ENCODE measurements at places on chromosomes 16 and 17. TPM values are rescaled to one million over a fixed set of nuclear protein-coding genes. Genes with fewer than 3 reads are reported as not detected.

- H3K27ac ChIP-seq = no peak overlapping the region
- H3K27me3 ChIP-seq = no peaks in the 10 kb centered on the region
- H3K36me3 ChIP-seq = no peaks in the 10 kb centered on the region
- no peak for DNase-seq
These were observed 711.8 kb downstream of the WWOX start for GRCh38 chr16:78811247-78811646.

DNA sequence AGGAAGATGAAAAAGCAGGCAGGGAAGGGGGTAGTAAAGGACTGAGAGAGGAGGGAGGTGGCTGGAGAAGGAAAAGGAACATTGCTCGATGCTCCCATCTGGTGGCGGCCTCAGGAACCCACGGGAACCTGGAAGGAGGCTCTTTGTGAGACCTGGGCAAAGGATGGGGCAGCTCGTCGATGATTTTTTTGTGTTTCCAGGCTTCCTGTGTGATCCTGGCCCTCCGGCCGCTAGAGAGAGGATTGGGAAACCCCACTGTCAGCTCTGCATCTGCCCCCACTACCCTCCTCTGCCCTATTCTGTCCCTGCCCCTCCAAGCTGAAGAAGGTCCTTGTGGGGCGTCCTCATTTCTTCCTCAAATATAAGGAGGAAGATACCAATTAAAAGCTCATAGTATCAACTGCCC lies 6.6 kb downstream of the WFIKKN2 start:
- H3K27me3 ChIP-seq = no peaks in the 10 kb centered on the region
- H3K36me3 ChIP-seq = no peaks in the 10 kb centered on the region
- H3K4me1 ChIP-seq = no peaks in the 10 kb centered on the region
- no peak for DNase-seq
- H3K4me3 ChIP-seq = no peak overlapping the region

DNA sequence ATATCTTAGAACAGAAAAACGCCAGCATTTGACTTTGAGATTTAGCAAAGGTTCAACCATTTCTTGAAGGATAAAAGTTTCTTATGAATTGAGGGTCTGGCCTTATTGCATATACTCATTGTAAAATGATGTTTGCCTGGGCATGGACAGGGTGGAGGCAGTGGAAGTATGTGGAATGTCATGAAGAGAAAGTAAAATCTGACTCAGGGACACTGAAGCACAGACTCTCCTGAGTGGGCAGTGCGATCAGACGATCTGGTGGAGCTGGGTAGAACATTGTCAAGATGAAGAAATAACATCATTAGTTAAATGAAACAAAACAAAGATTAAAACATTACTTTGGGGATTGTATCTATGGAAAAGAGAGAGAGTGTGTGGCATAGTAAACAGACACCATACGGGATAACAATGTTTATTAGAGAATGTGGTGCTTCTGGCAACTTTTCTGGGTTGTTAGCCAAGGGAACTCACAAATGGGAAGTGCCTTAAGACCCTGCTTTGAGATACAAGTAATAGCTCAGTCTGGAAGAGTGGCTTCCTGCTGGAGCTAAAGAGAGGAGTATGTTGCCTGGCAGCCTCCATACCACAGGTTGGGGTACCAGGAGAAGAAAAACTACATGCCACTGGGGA lies 4.4 kb downstream of the MAP3K3 start:
- H3K4me3 ChIP-seq = no peak overlapping the region
- H3K27me3 ChIP-seq = no peaks in the 10 kb centered on the region
- peaks cover 7% of the 10 kb centered on the region for H3K36me3 ChIP-seq
- peaks cover 61% of the 10 kb centered on the region for H3K4me1 ChIP-seq
- peak overlapping the region; percentile 33 for H3K27ac ChIP-seq

GRCh38 chr17:29617125-29617480 lies 5.6 kb downstream of the CORO6 start:
- no peaks in the 10 kb centered on the region for H3K36me3 ChIP-seq
- DNase-seq = peak; percentile 89
- H3K4me1 ChIP-seq = no peaks in the 10 kb centered on the region
- no peak overlapping the region for H3K27ac ChIP-seq
- peak overlapping the region; percentile 44 for H3K4me3 ChIP-seq
- H3K27me3 ChIP-seq = no peaks in the 10 kb centered on the region

- H3K4me1 ChIP-seq = no peaks in the 10 kb centered on the region
- H3K4me3 ChIP-seq = no peak overlapping the region
- no peaks in the 10 kb centered on the region for H3K36me3 ChIP-seq
- no peaks in the 10 kb centered on the region for H3K27me3 ChIP-seq
These were observed 5.2 kb downstream of the CCDC154 start for GRCh38 chr16:1439058-1439698.

DNA sequence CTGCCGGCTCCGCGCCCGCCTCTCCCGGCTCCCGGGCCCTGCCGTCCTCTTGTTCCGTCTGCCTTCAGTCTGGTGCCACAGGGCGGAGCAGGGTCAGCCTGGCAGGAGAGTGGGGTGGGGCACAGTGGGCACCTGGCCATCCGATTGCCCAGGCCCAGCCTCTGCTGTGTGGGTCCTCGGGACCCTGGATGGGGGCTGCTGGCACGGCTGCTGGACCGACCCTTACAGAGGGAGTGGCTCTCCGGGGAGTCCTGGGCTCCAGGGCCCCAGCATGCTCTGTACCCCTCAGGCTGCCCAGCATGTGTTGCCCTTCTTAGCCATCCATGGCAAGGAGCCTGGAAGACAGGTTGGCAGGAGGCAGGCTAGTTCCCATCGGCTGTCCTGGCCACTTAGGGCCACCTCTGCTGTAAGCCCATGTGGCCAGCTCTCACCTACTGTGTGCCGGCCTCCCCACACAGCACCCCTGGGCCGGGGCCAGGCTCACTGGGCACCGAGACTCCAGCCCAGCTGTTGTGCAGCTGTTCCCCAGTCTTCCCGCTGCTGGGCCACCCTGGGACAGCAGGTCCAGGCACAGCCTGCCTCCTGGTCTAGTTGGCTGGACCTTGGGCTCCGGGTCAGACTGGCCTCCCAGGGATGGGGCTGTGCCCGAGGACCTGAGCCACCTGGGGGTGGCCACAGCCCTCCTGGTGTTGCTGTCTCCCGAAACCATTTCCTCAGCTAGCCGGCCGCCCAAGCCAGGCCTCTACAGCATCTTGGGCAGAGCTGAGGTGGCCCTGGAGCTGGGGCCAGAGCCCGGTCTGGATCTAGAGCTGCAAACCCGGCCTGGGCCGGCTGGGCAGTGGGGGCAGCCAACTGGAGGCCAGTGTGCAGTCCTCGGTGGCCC lies 24.9 kb downstream of the BAHCC1 start:
- peaks cover 74% of the 10 kb centered on the region for H3K4me1 ChIP-seq
- H3K36me3 ChIP-seq = no peaks in the 10 kb centered on the region
- H3K27me3 ChIP-seq = no peaks in the 10 kb centered on the region
- peak overlapping the region; percentile 39 for H3K4me3 ChIP-seq
- H3K27ac ChIP-seq = peak overlapping the region; percentile 79

DNA sequence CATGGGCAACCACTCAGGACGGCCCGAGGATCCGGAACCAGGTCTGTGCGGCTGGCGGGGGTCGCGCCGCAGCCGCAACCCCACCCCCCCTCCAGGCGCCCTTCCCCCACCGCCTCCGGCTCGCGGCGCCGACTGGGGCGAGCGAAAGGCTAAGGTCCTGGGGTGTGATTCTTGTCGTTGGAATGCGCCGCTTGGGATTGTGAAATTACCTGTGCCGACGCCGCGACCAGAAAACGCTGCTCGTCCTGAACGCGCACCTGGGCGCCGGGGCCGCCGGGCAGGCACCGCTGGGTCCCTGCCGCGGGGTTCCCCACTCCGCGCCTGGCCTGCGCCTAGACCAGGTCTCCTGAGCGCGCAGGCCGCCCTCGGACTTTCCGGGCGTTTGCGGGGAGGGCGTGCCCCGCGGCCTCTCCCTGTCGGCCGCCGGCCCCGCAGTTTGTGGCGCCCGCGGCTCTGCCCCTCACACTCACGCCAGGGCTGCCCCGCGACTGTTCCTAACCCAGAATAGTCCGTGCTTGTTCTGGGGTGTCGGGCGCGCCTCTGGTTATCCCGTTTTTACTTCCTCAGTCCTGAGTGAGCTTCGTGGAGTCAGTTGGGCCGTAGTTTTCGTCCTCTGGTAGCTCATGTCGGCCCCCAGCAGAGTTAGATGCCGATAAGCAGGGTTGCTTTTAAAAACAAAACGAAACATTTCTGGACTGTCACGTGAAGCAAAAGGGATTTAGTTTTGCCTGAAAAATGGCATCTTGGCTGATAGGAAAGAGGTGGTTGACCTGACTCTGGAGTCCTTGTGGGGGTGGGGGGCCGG lies 147.2 kb downstream of the SPECC1 start:
- peak overlapping the region; percentile 68 for H3K27ac ChIP-seq
- no peak for DNase-seq
- peak overlapping the region; percentile 78 for H3K4me3 ChIP-seq
- no peaks in the 10 kb centered on the region for H3K36me3 ChIP-seq

RNF227 gene
- 3.2 TPM for total RNA-seq

ADAM11 gene
- total RNA-seq = 1.8 TPM

All from sigmoid colon (tissue), 7 donors.